ENCODE measurements at places on chromosomes 11 and 22. TPM values are rescaled to one million over a fixed set of nuclear protein-coding genes. Genes with fewer than 3 reads are reported as not detected.

TSPAN32 gene
- total RNA-seq, result not detected

HEPN1 gene
- not detected for total RNA-seq

LRRC56 gene
- total RNA-seq, result 0.28 TPM

BTBD18 gene
- total RNA-seq, result not detected

OR10D3 gene
- total RNA-seq, result not detected

GRIA4 gene
- not detected for total RNA-seq

MS4A1 gene
- not detected for total RNA-seq

MS4A15 gene
- total RNA-seq, result not detected

PAMR1 gene
- not detected for total RNA-seq

ANGPTL5 gene
- total RNA-seq, result not detected

MFNG gene
- 2.2 TPM for total RNA-seq
